ENCODE measurements at places on chromosomes 13 and 19.
A peak's percentile ranks its signal among the peaks of the same experiment; 100 is the strongest.

GRCh38 chr13:32272021-32272683 is 43.0 kb downstream of the ZAR1L start:
- DNase-seq = no peak

DNA sequence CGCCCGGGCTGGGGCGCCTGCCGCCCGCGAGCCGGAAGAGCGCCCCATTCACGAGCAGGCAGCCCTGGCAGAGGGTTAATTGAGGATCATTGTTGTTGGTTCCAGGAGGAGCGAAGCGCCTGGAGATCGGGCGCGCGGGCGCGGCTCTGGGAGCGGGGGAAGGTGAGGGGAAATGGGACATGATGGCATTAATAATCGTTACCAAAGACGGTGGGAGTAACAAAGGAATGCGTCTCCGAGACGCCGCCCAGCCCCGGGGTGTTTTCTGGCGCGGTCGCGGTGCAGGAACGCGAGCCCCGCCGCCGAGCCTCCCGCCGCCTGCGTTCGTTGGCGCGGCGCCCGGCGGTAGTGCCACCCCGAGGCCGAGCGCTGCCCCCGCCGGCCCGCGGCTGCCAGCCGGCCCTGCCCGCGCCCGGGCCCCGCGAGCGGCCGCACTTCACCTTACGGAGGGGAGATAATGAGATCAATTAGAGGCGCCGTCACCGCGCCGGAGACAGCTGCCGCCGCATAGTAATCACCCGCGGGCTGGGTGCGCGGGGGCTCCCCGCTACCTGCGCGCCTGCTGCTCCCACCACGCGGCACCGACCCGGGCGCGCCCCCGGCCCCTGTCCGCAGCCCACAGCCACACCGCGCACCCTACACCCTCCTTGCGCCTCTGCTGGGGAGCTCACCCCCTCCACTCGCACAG is 2.8 kb downstream of the ZNF536 start:
- peak; percentile 55 for DNase-seq

- DNase-seq = no peak
Observed at GRCh38 chr19:15563325-15563794, 51.7 kb upstream of the CYP4F8 start.

DNA sequence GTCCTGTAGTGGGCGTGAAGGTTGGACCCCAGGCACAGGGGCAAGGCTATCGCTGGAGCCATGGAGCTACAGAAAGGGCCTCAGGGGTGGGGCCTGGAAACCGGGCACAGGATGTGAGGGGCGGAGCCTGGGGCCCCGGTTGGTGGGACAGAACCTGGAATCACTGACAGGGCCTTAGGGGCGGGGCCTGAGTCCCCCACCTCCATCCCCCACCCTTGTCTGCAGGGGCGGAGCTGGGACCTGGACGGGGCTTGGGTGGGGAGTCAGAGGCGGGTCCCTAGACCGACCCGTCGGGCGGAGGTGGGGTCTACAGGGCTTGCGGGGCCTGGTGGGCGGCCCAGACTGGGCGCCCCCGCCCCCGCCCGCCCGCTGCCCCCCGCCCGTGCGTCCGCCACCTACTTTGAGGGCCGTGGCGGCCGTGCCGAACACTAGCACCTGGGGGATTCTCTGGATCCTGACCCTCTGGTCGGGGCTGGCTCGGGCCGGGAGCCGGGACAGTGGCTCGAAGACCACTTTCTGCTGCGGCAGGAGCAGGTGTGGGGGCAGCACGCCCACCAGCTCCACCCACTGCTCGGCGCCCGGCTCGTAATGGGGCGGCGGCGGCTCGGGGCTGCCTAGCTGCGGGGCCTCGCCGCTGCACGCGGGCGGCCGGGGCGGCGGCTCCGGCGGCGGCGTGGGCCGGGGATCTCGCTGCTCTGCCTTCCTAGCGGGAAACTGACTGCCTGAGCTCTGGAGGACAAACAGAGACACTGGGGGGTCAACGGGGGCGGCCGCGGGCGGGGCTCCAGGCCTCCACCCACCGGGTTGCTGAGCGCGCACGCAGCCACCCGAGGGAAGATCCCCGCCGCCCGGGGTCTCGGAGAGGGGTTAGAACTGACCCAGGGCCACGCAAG is 26.3 kb downstream of the DCAF15 start:
- peak; percentile 95 for DNase-seq

DNA sequence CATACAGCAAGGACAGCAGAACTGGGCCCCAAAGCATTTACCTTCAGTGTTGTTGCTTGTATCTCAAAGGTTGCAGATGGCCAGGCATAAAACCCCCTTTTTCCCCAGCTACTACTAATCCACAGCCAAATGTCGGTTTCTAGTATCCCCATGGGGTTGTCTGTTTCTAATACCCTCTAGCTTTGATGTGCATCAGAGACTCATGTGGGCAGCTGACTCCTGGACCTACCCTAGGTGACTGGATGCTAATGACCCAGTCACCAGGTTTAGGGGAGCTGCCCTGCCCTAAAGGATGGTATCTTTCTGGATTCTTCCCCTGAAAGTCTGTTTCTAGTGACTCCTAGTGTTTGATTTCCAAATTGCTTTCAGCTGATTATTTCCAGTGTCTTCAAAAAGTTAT is 23.9 kb downstream of the TJP3 start:
- no peak for DNase-seq

- DNase-seq = no peak
Observed at GRCh38 chr19:43682824-43683661, 13.1 kb upstream of the PLAUR start.

DNA sequence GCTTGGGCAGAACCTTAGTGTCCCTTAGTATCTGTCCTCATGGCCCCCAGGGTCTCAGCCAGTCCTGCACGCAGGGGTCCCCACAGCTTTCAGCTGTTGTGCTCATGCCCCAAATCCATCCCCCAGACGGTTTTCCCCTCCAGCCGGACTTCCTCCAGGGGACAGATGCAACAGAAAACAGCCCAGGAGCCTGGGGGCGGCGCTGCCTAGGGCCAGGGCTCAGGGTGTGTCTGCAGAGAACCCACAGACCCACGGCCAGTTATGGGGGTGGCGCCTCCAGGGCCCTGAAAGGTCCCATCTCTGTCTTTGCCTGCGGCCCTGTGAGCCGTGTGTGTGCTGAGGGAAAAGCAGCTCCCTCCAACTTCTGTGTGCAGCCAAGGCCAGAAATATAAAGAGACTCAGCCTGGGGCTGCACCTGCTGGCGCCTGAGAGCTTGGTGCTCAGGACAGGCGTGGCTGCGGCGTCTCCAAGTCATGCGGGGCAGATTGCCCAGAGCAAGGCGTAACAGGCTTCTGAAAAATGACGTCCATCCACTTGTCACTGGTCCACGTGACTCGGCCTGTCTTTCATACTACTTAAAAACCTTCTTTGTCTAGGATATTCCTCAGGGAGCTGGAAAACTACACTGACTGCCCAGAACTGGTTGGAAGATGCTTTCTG is 22.1 kb upstream of the F7 start:
- DNase-seq = no peak

GRCh38 chr19:17757125-17757524 is 5.8 kb downstream of the FCHO1 start:
- no peak for DNase-seq

- no peak for DNase-seq
Observed at GRCh38 chr19:40335101-40335500, 13.1 kb downstream of the C19orf47 start.

DNA sequence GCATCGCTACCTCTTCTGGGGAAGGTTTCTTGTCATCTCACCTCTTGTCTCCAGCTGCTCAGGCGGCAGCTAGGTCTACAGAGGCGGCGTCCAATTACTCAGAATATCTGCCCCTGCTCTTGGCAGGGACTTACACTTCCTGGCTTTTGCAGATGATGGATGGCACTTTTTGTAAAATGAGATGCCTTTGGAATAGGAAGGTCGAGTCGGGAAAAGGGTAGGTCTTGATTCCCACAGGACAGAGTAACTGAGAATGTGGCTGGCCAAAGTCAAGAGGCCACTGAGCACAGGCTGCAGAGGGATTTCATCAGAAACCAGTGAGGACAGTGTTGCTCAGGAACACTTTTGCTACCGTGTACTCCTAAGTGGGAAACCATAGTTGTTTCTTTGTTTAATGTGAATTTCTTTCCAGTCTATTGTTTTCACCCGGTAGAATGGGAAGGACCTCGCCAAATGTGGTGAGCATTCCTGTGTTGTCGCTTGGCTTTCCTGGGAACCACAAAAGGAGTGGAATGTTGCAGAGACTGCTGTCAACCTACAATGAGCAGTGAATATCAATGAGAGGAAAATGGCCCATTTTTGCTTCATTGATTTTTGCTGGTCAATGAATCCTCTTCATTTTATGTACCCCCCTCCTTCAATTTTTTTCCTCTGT is 383.7 kb downstream of the HS6ST3 start:
- no peak for DNase-seq

DNA sequence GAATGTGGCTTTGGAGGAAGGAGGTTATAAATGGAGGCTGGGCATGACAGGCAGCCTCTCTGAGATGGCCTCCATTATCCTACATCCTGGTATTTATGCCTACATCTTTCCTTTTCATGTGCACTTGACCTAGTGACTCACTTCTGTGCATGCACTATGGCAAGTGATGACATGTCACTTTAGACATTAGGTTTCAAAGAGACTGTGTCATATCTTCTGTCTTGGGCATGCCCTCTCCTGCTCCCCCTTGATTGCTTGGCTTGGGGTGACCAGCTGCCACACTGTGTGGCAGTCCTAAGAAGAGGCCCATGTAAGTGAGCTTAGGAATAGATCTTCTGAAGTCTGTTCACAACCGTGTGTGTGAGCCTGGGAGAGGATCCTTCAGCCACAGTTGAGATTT is 472.8 kb downstream of the FGF9 start:
- no peak for DNase-seq

DNA sequence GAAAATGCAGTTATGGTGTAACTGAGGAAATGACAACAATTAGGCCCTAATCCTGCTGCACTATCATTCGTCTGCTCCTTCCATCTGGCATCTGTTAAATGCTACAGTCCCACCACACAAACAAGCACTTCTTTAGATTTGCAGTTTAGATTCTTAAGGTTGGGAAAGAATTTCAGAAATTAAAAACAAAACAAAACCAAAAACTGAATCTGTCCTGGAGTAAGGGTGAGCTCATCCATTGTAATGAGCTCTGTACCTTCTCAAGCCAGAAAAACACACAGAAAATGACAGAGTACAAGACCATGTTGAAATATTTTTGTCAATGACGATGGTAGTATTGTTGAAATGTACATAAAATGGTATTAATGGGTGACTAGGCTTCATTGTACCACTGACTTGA is 28.3 kb downstream of the SMAD9 start:
- DNase-seq = no peak

- no peak for DNase-seq
Observed at GRCh38 chr13:77827332-77827731, 91.3 kb downstream of the EDNRB start.

- DNase-seq = no peak
Observed at GRCh38 chr13:46165485-46166223, 16.3 kb downstream of the LCP1 start.

GRCh38 chr19:5773276-5773675 is 11.3 kb downstream of the PRR22 start:
- DNase-seq = no peak

- DNase-seq = no peak
Observed at GRCh38 chr13:29817604-29818378, 32.6 kb downstream of the UBL3 start.

- no peak for DNase-seq
Observed at GRCh38 chr19:34310494-34310981, 54.5 kb upstream of the GPI start.

All from ecto neural progenitor cell (in vitro differentiated cells).